ENCODE measurements at places on chromosomes 3 and 15.

DNA sequence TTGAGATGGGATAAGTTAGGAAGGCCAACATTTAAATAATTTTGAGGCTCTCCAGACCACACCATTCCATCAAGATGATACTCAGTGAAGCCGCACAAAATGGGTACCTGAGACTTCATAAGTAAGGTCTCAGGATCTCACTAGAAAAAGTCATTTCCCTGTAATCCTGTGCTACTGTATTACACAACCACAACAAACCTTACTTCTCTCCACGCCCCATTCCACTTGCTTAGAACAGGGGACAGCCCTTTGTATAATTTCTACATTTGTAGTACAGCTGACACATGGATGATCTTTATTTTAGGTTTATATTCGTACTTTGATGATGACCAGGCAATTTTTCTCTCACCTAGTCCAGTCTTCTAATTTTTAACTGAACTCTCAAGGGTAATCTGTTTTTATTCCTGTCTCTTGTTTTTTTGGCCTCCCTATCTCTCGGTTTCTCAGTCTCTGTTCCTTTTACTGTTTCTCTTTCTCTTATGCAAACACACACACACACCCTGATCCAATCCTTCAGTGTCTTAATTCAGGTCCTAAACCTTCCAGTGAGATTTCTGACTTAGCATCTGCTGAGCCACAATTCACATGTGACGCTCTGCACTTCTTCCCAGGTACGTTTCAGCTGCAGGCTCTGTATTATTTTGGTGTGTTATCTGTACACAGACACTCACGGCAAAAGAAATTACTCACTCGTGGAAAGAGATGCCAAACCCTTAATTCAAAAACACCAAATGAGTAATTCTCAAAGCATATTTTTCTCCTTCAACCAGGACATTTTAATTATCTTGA, 223.2 kb upstream of the THBS1 start:
- no peak for DNase-seq

DNA sequence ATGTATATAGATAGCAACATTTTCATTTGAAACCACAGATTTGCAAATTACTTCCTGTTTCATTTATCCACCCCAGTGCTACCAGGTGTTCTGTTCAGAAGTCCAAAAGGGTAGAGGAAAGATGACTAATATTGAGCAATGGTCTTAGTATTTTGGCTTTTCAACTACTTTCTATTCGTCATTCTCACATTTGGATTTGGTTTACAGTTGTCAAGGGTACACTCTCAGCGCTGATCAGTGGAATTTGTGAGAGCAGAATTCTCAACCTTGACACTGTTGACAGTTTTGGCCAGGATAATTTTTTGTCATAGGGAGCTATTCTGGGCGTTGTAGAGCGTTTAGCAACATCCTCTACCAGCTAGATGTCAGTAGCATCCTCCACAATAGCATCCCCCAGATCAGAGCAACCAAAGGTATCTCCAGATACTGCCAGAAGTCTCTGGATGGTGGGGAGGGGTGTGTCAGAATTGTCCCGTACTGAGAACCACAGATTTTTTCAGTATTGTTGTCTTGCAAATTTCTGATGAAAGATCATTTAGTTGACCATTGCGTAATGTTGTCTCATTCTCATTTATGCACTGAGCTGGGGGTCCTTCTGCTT, 4.2 kb downstream of the HMCES start:
- no peak for DNase-seq

- DNase-seq, result no peak
Observed at GRCh38 chr15:61668444-61668843, 391.8 kb downstream of the VPS13C start.

- DNase-seq, result peak; percentile 62
Observed at GRCh38 chr15:55434989-55435825, 26.9 kb downstream of the PIERCE2 start.

GRCh38 chr3:126351771-126352475, 5.3 kb downstream of the KLF15 start:
- DNase-seq, result no peak

- no peak for DNase-seq
Observed at GRCh38 chr3:21449738-21450137, 301.3 kb downstream of the ZNF385D start.

GRCh38 chr3:169289273-169289672, 374.2 kb downstream of the MECOM start:
- no peak for DNase-seq

- DNase-seq, result no peak
Observed at GRCh38 chr3:81214631-81215030, 546.8 kb downstream of the GBE1 start.

- peak; percentile 86 for DNase-seq
Observed at GRCh38 chr3:170355738-170356595, 1.5 kb upstream of the SKIL start.

- no peak for DNase-seq
Observed at GRCh38 chr15:70037292-70037640, 60.5 kb downstream of the TLE3 start.

GRCh38 chr3:52896613-52897012, 735 bp downstream of the STIMATE start:
- DNase-seq, result no peak

DNA sequence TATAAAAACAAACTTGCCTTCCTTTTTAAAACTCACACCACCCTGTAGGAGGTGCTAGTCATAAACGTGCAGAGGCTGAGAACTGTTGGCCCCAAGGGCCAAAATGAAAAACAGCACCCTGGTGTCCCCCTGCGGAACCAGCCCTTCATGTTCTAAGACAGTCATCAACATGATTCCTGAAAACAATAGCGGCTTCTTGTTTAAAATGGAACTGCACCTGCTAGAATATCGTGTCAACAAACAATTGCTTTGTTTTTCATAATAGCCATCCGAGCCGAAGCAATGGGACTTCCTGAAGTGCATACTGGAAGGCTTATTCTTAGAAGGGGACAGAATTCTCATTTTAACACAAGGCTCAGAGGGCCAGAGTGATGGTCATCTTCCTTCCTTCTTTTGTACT, 43.7 kb downstream of the MECOM start:
- no peak for DNase-seq

GRCh38 chr3:64588380-64588779, 99.4 kb downstream of the ADAMTS9 start:
- DNase-seq, result no peak

DNA sequence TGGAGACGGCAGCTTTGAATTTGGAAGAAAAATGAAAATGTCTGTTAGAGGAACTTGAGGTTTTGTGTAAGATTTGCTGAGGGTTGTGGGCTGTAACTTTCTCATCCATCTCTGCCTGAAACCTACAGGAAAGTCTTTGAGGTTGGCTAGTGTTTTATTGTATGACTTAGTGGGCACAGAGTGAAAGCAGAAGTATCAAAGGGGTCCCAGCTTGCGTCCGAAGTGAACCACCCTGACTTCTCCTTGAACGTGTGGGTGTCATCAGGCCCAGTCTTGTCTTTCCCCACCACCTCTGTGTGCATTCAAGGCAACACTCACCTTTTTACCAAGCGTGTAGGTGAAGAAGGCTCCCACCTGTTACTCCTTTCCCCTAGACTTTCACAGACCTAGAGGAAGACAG, 682.1 kb upstream of the CFAP20DC start:
- DNase-seq, result no peak

GRCh38 chr15:53296603-53297002, 462.9 kb downstream of the WDR72 start:
- no peak for DNase-seq

DNA sequence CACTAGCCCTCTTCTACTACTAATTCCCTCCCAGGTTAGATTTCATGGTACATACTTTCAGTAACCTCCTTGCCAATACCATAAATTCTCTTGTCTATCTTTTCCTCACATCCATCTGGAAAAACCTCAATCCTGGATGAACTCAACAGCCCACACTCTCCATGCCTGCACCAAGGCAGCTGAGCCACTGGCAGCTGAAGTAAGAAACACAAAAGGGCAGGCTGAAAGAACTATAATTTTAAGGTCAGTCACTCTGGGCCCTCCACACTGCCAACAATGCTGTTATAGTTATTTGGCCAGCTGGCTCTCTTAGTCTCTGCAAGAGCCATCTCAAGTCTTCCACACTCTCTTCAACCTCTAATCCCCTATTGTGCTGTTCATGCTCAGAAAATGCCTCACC, 15.1 kb upstream of the TIPARP start:
- DNase-seq, result no peak

- DNase-seq, result peak; percentile 88
Observed at GRCh38 chr3:143084856-143085731, 34.5 kb upstream of the CHST2 start.

GRCh38 chr3:120568598-120568997, 27.5 kb upstream of the NDUFB4 start:
- DNase-seq, result peak; percentile 39

DNA sequence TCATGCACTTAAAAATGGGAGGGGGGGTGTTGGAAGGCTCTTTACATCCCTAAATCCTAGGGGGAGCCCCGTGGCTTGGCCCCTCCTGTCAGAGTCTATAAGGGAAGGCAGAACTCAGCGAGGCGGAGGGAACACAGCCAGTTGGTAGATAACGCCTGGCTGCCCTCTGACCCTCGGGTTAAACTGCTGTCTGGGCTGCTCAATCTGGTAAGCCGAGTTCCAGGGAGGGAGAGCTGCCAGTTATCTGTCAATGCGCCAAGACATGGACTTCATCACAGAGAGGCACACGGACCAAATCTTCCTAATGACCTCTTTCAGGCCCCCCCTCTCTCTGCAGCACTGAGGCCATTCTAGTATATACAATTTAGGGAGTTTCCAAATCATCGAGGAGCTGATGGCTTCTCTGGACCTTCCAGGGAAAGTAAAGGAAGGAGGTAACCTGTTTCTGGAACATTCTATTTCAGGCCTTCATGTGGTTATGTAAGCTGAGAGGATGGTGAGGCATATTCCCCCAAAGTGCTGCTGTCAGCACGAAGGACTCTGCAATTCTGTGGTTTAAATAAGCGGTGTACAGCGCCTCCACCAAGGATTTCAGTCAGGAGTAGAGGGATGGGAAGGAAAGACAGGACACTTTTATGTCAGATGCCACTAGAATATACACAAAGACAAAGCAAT, 349.0 kb downstream of the MCTP2 start:
- DNase-seq, result no peak

- no peak for DNase-seq
Observed at GRCh38 chr3:10177737-10178136, 13.0 kb downstream of the IRAK2 start.

GRCh38 chr3:102195198-102195948, 239.4 kb upstream of the ZPLD1 start:
- no peak for DNase-seq

DNA sequence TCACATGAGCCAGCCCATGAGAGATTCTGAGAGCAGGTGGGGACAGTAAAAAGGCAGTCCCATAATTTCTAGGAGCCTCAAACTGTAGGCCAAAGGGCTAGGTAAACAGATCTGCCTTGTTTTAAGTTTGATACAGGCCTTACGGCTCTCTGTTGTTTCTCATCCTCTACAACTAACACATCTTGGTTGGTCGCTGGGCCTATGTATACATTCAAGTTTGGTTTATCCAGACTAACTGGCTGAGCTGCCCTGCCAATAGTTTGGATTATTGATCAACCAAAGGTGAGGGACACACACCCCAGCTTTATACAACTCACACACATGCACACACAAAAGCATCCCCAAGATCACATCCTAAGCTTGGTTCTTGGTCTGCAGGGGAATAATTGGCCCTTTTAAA, 3.0 kb downstream of the SIAH2 start:
- DNase-seq, result no peak

DNA sequence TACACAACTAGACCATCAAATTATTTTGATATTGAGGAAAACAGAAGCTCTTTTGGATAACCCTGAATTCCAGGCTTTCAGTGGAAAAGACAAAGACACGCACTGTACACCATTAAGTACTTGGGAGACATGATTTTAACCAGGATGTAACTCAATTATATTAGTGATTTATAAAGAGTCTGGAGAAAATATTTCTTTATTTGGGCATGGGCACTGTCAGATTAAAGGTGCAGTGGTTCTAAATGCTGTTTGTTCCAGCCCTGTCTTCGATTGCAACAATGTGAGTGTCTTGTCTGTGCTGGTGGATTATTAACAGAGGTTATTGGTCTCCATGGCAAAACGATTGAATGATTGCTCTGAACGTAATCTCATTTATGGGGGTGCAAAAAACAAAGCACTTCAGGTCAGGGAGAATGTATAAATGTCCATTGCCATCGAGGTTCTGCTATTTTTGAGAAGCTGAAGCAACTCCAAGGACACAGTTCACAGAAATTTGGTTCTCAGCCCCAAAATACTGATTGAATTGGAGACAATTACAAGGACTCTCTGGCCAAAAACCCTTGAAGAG, at the start of gene TM4SF4:
TSS of gene TM4SF4 (plus strand) at position 448 of the 568 bp plus-strand sequence. CDS start 181 bp downstream, outside the sequence.
- no peak for DNase-seq

DNA sequence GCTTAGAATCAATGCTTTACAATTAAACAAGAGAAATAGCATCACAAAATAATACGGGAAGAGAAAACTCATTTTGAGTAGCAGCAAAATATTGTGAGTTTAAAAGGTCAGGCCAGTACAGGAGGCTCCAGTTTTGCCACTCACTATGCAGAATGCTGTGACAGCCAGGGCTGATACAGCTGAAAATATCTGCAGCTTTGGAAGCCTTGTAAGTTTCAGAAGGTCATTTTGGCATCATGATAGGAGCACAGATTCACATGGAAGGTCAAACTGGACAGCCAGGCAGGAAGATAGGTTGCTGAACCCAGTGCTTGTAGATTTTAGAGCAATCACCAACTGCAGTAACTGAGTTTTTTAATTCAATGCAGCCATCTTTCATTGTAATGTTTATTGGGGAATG, 14.1 kb downstream of the MBNL1 start:
- DNase-seq, result no peak

GRCh38 chr3:34724916-34725499, 914.3 kb upstream of the ARPP21 start:
- DNase-seq, result no peak

- DNase-seq, result no peak
Observed at GRCh38 chr3:123083383-123084124, 16.7 kb downstream of the PDIA5 start.

DNA sequence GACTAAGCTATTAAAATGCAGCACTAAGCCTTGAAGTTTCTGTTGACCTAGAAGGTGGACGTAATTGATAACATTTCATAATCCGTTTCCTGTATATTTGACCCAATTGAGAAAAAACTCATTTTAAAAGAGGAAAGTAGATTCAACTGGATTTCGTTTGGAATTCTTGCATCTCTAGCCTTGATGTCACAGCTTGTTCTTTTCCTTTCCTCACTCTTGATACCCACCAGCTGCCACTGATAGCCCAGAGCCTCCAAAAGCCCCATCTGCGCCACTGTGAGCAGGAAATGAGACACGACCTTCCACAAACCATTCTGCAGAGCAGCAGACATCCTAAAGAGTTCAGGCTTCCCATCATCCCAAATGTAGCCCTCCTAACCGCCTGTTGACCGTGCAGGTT, 61.8 kb downstream of the FOXB1 start:
- DNase-seq, result no peak

DNA sequence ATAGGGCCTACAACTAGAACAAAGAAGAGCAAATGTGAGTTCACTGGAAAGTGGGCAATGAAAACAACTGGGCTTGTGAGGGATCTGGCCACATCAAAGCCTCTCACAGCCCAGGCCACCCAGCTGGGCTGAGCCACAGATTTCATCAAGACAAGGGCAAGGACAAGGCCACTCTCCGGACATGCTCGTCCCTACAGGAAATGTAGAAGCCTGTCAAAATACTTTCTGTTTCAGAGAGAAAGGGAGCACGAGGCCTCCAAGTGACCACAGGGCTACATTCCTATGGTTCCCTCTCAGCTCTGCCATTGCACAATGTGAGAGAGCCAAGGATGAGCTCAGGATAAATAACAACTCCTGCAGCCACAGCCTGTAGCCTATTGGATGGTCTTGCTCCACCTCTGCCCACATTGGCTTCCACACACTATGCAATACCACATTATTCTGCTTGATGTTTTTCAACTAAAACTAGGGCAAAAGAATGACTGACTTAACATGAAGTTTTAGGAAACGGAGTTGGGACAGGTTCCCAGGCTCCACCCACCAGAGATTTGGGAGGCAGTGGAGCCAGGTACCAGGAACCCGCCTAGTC, 12.1 kb downstream of the TBC1D2B start:
- DNase-seq, result peak; percentile 95

Data from suppressor macrophage treated with lipopolysaccharide for 1 hour (primary cell).